ENCODE measurements at places on chromosomes 3 and 15. TPM values are rescaled to one million over a fixed set of nuclear protein-coding genes. Genes with fewer than 3 reads are reported as not detected.

DNA sequence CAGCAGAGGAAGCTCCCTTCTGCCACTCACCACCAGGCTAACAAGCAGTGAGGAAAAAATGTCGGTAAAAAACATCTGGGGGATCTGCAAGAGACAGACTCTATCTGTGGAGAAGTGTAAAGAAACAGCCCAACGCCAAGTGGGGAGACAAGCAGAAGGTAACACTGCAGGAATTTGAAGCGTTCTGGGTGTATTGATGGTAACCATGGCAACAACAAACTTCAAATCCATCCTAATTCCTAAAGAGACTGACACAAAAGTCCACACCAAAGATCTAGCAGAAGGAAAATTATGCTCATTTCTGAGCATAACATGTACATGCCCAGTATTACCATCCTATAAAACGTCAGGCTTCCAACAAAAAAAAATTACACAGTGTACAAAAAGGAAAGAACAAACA, 449.3 kb downstream of the GABRB3 start:
- H3K4me1 ChIP-seq = no peaks in the 10 kb centered on the region
- no peak overlapping the region for H3K4me3 ChIP-seq
- H3K36me3 ChIP-seq = no peaks in the 10 kb centered on the region
- H3K27ac ChIP-seq = no peak overlapping the region

- H3K4me3 ChIP-seq = no peak overlapping the region
- no peak for DNase-seq
- peaks cover 14% of the 10 kb centered on the region for H3K4me1 ChIP-seq
- H3K27ac ChIP-seq = no peak overlapping the region
Measured at GRCh38 chr3:107260207-107260606, 117.0 kb upstream of the CCDC54 start.

DNA sequence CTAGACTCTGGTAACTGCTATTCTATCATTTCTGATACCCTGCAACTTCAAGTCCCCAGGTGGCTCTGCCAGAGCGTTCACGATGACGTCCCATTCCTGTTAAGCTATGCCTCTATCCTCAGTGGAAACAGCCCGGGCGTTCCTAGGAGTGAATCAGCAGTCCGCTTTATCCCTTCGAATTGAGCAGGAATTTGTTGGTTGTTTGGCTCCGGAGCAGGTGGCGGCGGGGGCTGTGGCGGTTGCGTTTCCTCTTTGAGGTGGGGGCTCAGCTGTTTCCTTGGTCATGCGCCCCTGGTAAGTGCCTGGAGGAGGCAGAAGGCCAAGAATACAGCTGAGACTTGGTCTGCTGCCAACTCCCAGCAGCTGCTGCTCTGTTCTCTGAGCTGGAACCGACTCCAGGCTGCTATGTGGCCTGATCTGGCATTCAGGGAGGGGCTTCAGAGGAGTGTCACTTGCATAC, 25.2 kb downstream of the ARPP21 start:
- no peak for DNase-seq
- H3K27ac ChIP-seq = no peak overlapping the region
- H3K36me3 ChIP-seq = no peaks in the 10 kb centered on the region
- peaks cover 2% of the 10 kb centered on the region for H3K4me1 ChIP-seq
- no peak overlapping the region for H3K4me3 ChIP-seq

The GOLGA6L4 gene
- total RNA-seq = 11.7 TPM

DNA sequence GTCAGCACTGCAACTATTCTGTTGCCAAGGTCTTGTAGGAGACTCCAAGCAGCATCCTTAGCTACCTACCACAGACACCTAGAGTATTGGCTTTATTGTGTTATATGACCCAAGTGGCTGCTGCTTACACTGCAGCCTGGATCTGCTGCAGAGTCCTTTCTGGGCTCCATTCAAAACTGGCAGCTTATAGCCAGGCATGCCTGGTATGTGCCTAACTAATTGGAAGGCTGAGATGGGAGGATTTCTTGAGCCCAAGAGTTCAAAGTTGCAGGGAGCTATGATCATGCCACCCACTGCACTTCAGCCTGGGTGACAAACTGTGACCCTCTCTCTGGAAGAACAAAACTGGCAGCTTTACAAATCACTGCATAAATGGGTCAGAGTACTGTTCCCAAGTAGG, 8.6 kb downstream of the NDUFB4 start:
- no peak overlapping the region for H3K27ac ChIP-seq
- peaks cover 12% of the 10 kb centered on the region for H3K36me3 ChIP-seq
- no peaks in the 10 kb centered on the region for H3K27me3 ChIP-seq
- no peak for DNase-seq
- H3K4me3 ChIP-seq = no peak overlapping the region

The RBP2 gene
- not detected for total RNA-seq

- H3K27me3 ChIP-seq = no peaks in the 10 kb centered on the region
- H3K36me3 ChIP-seq = peaks cover 6% of the 10 kb centered on the region
- no peak overlapping the region for H3K27ac ChIP-seq
- H3K4me1 ChIP-seq = peaks cover 1% of the 10 kb centered on the region
- no peak for DNase-seq
- H3K4me3 ChIP-seq = no peak overlapping the region
Measured at GRCh38 chr3:130671545-130672312, 74.9 kb downstream of the PIK3R4 start.

GRCh38 chr3:124281453-124282316, 289.8 kb upstream of the ROPN1 start:
- no peak overlapping the region for H3K4me3 ChIP-seq
- DNase-seq = no peak
- H3K36me3 ChIP-seq = no peaks in the 10 kb centered on the region
- no peak overlapping the region for H3K27ac ChIP-seq

DNA sequence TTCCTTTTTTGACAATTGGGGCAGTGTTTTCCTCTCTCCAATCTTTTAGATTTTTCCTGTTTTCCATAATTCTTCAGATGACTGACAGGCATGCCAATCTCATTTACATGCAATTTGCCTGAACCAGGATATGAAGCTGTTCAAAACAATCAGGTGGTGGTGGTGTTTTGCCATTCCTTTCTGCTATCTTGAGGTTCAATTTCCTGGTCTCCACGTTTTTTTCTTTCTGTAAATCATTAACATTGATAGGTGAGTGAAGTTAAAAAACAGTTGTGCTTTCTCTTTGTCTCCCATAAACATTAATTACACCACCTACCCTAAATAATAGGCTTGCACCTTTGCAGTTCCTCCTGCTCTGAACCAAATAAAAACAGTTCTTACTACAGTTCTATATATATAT, 49.1 kb downstream of the C2CD4A start:
- H3K27ac ChIP-seq = no peak overlapping the region
- peaks cover 10% of the 10 kb centered on the region for H3K4me1 ChIP-seq
- no peak for DNase-seq
- no peaks in the 10 kb centered on the region for H3K36me3 ChIP-seq
- H3K27me3 ChIP-seq = no peaks in the 10 kb centered on the region

DNA sequence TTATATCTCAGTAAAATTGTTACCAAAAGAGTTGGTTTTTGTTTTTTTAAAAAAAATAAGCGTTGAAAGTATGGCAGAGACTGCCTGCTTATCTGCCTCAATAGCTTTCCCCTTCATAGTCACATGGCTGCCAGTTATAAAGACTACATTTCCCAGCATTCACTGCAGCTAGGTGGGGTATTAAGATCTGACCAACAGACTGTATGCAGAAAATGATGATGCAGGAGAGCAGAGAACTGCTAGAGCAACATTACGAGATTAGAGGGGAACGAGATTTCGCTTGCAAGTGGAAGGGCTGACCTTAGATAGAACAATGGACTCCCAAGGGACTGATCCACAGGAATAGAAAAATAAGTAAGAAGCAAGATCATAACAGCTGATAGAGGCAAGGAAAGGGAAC, 14.3 kb downstream of the RHOA start:
- DNase-seq = no peak
- no peaks in the 10 kb centered on the region for H3K27me3 ChIP-seq
- peak overlapping the region; percentile 5 for H3K27ac ChIP-seq

GRCh38 chr15:74318376-74319137, 48.9 kb downstream of the CYP11A1 start:
- no peak overlapping the region for H3K27ac ChIP-seq
- no peak for DNase-seq
- H3K27me3 ChIP-seq = peaks cover 16% of the 10 kb centered on the region
- H3K36me3 ChIP-seq = no peaks in the 10 kb centered on the region

GRCh38 chr3:115905871-115906270, 282.6 kb downstream of the GAP43 start:
- H3K27ac ChIP-seq = no peak overlapping the region
- no peak overlapping the region for H3K4me3 ChIP-seq
- no peaks in the 10 kb centered on the region for H3K4me1 ChIP-seq
- DNase-seq = no peak
- H3K27me3 ChIP-seq = no peaks in the 10 kb centered on the region
- H3K36me3 ChIP-seq = no peaks in the 10 kb centered on the region

DNA sequence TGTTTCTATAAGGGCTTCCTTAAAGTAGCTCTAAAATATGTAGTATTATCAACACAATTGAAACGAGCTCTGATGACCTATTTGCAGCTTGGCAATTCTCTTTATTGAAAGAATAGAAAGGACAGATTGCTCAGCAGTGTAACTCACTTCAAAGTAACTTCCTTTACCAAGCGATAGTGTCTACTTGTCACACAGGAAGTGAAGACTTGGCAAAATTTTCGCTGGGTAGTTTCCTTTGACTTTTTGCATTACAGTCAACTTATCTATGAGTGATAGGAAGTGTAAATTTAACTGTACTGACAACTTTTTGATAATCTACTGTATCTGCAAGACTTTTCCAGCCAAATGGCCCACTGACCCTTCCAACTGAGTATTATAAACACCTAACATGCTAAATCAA, 22.8 kb downstream of the SLC9A9 start:
- H3K36me3 ChIP-seq = no peaks in the 10 kb centered on the region
- DNase-seq = no peak
- H3K4me3 ChIP-seq = no peak overlapping the region

GRCh38 chr3:60932643-60933042, 318.6 kb downstream of the FHIT start:
- H3K27me3 ChIP-seq = no peaks in the 10 kb centered on the region
- H3K27ac ChIP-seq = no peak overlapping the region
- H3K4me1 ChIP-seq = peaks cover 11% of the 10 kb centered on the region
- H3K36me3 ChIP-seq = peaks cover 1% of the 10 kb centered on the region
- no peak overlapping the region for H3K4me3 ChIP-seq
- DNase-seq = no peak

DNA sequence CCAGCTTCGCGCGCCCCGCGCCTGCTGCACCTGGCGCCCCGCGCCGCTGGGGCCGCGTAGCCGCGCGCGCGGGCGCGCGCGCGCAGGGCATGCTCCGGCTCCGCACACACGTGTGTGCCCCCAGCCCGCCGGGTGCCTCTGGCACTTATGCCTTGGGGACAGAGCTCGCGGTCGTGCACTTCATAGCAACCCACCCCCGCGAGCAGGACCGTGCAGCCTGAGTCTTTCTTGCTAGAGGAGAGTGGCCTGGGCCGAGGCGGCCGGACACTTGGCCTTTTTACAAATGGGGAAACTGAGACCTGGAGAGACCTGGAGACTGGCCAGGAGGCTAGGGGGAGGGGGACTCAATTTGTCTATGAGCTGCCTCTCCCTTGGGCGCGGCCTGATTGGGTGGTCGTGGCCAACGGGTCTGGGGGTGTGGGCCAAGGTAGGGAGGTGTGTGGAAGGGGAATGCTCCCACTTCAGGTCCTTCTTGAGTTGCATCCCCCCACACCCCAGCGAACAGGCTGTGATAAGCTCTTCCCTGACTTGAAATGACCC, 562 bp downstream of the NBEAL2 start:
- peak overlapping the region; percentile 84 for H3K4me3 ChIP-seq
- peaks cover 3% of the 10 kb centered on the region for H3K36me3 ChIP-seq
- peak overlapping the region; percentile 59 for H3K27ac ChIP-seq

The PODXL2 gene
- total RNA-seq = 25.7 TPM

GRCh38 chr3:48949376-48949717, 30.7 kb downstream of the ARIH2 start:
- H3K36me3 ChIP-seq = peaks cover 10% of the 10 kb centered on the region
- no peak overlapping the region for H3K4me3 ChIP-seq
- peaks cover 9% of the 10 kb centered on the region for H3K4me1 ChIP-seq
- no peak for DNase-seq
- no peaks in the 10 kb centered on the region for H3K27me3 ChIP-seq
- no peak overlapping the region for H3K27ac ChIP-seq

The CATSPER2 gene
- 7.7 TPM for total RNA-seq

The CFAP20DC gene
- 10.4 TPM for total RNA-seq

DNA sequence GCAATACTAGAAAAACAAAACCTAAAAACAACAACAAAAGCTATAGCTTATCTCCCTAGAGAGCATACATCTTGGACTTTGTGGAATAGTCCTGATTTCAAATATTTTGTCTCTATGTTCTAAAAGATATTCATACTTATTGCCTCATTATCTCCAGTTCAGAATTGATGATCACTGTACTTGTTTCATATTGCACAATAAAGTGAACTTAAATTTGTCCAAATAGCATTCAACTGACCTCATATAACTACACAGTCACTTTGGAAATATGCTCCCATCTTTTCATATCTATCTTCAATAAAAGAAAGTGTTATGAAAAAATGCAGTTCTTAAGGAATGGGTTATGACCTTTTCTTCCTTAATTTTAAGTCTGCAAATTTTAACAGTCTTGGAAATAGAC, 228.6 kb upstream of the CMC1 start:
- peaks cover 4% of the 10 kb centered on the region for H3K4me1 ChIP-seq
- DNase-seq = no peak
- H3K4me3 ChIP-seq = no peak overlapping the region
- no peak overlapping the region for H3K27ac ChIP-seq
- H3K27me3 ChIP-seq = no peaks in the 10 kb centered on the region
- H3K36me3 ChIP-seq = no peaks in the 10 kb centered on the region

DNA sequence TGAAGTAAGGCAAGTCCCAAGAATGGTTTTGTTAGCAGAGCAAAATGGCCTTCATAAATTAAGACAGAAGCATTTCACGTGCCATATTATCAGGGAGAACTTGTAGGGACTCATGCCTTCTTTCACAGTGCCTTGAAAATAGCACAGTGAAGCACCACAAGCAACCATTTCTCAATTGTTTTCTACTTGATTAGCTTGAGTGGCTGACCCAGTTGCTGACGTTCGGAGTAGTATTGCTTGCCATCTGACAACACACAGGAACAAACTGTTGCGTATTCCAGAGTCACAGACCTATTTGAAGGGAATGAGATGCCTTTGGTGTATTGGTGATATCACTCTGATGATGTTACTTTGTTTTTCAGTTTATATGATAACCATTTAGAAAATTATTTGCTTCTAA, 3.0 kb upstream of the C3orf52 start:
- H3K27ac ChIP-seq = no peak overlapping the region
- H3K4me1 ChIP-seq = peaks cover 26% of the 10 kb centered on the region
- no peaks in the 10 kb centered on the region for H3K36me3 ChIP-seq
- H3K27me3 ChIP-seq = peaks cover 8% of the 10 kb centered on the region

GRCh38 chr3:108134555-108134880, 43.7 kb upstream of the CD47 start:
- no peaks in the 10 kb centered on the region for H3K27me3 ChIP-seq
- no peak for DNase-seq
- peak overlapping the region; percentile 35 for H3K27ac ChIP-seq
- H3K36me3 ChIP-seq = no peaks in the 10 kb centered on the region

The ATP8B4 gene
- 0.98 TPM for total RNA-seq

DNA sequence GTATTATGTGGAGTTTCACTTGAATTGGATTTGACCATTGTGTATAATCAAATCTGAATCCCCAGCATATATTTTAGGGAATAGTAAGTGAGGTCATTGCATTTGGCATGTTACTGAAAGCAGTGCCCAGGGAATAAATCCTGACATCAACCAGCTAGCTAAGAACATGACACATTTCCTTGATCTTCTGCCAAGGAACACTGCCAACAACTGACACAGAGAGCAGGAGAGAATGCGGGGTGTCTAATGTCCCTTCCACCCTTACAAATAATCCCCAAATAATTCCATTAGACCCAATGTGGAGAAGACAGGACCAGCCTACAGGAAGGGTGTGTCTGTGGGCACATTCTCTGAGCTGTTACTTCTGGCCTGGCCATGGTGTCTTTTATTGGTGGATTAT, 30.6 kb upstream of the UBE3A start:
- peaks cover 4% of the 10 kb centered on the region for H3K27me3 ChIP-seq
- H3K4me3 ChIP-seq = no peak overlapping the region
- no peak overlapping the region for H3K27ac ChIP-seq
- no peaks in the 10 kb centered on the region for H3K36me3 ChIP-seq
- DNase-seq = no peak

All from progenitor cell of endocrine pancreas (in vitro differentiated cells).